ENCODE measurements at places on chromosomes 5 and 9. TPM values are rescaled to one million over a fixed set of nuclear protein-coding genes. Genes with fewer than 3 reads are reported as not detected.

GRCh38 chr9:136323371-136323789 lies 4.0 kb upstream of the GPSM1 start:
- no peak for DNase-seq

- DNase-seq = no peak
Measured at GRCh38 chr5:72252574-72253155, 67.4 kb downstream of the MRPS27 start.

GRCh38 chr5:5854087-5854486 lies 431.6 kb downstream of the ICE1 start:
- DNase-seq = no peak

The IL5 gene
- not detected for polyA plus RNA-seq

The TMEM174 gene
- not detected for polyA plus RNA-seq

DNA sequence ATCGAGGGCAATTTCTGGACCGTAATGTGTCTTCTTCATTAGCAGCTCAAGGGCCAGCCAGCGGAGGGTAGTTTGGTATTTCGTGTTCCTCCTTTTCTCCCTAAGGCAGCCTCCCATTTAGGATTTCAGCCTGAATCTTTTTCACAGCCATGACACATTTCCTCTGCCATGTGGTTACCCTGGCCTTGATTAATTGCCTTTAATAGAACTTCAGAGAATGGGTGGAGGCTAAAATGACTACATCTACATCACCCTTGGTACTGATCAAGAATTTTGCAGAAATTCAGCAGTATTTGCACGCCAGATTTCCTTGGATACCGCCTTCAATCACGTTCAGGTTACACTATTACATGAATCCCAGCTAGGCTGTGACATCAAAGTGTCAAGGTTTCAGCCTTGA lies 58.0 kb downstream of the ADAMTS16 start:
- no peak for DNase-seq

The PLAC8L1 gene
- 0.55 TPM for polyA plus RNA-seq

The SPAAR gene
- 0.11 TPM for polyA plus RNA-seq

- DNase-seq = no peak
Measured at GRCh38 chr5:78691084-78691960, 42.8 kb upstream of the LHFPL2 start.

DNA sequence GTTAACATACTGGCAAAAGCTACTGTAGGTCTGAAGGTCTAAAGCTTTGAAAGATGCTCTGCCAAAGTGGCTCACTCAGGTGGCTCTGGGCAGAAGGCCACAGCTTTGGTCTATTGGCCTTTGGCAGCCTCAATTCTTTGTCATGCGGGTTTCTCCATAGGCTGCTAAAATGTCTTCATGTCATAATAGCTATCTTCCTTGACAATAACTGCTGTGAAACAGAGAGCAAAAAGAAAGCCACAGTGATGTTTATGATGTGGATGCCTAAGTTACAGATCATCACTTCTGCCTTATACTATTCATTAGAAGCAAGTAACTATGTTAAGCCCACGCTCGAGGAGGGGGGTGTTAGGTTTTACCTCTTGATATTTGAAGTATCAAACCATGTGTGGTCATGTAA lies 906.1 kb upstream of the CDH9 start:
- no peak for DNase-seq

- peak; percentile 46 for DNase-seq
Measured at GRCh38 chr5:51380603-51381207, 2.5 kb upstream of the ISL1 start.

- no peak for DNase-seq
Measured at GRCh38 chr9:127087411-127087810, 35.0 kb downstream of the ANGPTL2 start.

The OR1Q1 gene
- polyA plus RNA-seq = 0.29 TPM

DNA sequence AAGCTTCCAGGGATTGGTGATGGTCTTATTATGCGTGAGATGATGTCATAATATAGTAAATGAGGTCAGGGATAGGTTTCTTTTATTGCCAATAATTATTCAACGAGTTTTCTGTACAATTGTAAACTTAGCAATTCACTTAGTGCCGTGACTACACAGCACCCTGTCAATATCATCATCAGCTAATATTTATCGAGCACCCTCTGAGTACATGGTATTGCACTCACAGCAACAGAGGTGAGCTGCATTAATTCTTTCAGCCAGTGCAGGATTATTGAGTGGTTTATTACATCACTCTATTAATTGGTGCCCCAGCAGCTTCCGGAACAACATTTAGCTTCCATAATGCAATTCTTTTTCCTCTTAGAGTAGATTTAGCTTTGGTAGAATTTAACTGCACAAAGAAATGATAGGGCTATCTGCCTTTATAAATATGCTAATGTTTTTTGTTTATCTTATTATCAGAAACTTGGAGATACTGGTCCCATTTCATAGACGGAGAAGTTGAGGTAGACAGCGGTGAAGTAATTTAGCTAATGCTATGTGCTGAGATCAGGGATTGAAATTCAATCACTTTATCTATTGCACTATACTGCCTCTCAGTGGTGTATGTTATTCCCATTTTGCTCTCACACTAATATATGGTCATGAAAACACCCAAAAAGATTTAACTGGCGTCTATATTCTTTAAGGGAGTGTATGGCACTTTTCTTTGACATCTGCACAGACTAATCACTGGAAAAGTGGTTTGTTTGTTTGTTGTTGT lies 726.1 kb upstream of the WWC1 start:
- DNase-seq = peak; percentile 39

DNA sequence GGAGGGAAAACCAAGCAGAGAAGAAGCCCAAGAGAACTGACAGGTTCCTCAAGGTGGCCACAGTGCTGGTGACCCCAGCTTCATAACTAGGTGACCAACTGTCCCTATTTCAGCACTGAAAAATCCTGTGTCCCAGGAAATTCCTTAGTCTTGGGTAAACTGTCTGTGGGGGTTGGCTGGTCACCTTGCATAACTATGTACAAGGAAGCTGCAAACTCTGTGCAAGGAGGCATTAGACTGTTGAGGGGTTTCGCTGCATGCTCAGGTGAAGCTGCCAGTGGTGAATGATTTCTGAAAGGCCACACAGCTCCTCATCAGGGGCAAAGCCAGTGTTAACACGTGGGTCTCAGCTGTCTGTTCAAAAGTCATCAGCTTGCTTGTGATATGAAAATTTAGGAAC lies 36.9 kb downstream of the PCSK5 start:
- DNase-seq = no peak

The CTSV gene
- polyA plus RNA-seq = 3.1 TPM

The FGD3 gene
- polyA plus RNA-seq = not detected

- DNase-seq = no peak
Measured at GRCh38 chr5:174559141-174559540, 165.2 kb upstream of the MSX2 start.

The TRPM3 gene
- not detected for polyA plus RNA-seq

GRCh38 chr5:32311404-32312196 lies 1.1 kb downstream of the MTMR12 start:
- DNase-seq = peak; percentile 26

- DNase-seq = no peak
Measured at GRCh38 chr5:121668635-121669034, 183.0 kb upstream of the FTMT start.

GRCh38 chr9:22084336-22085035 lies 75.4 kb upstream of the CDKN2B start:
- no peak for DNase-seq
